ENCODE measurements at places on chromosomes 5 and 9. TPM values are rescaled to one million over a fixed set of nuclear protein-coding genes. Genes with fewer than 3 reads are reported as not detected.

UGT3A2 gene
- 5.2 TPM for total RNA-seq

IL17B gene
- total RNA-seq, result not detected

DNM1 gene
- total RNA-seq, result 119 TPM

TMEM174 gene
- not detected for total RNA-seq

RASEF gene
- total RNA-seq, result 0.24 TPM

TMEFF1 gene
- 9.1 TPM for total RNA-seq

RANBP17 gene
- total RNA-seq, result 3.0 TPM

EXOSC3 gene
- total RNA-seq, result 21.7 TPM

SPATA6L gene
- 0.65 TPM for total RNA-seq

PCDHB8 gene
- 1.2 TPM for total RNA-seq

SLC25A2 gene
- 1.9 TPM for total RNA-seq

SPATA31D4 gene
- total RNA-seq, result not detected

OR1N1 gene
- total RNA-seq, result not detected

PCDHGC5 gene
- 4.7 TPM for total RNA-seq

PCDHB16 gene
- 0.81 TPM for total RNA-seq

GBGT1 gene
- total RNA-seq, result 5.8 TPM

NIM1K gene
- total RNA-seq, result 3.7 TPM

PCDHB7 gene
- total RNA-seq, result 2.1 TPM

GPR107 gene
- 32.3 TPM for total RNA-seq

SLC6A18 gene
- not detected for total RNA-seq

PCDHGA2 gene
- total RNA-seq, result 4.2 TPM

NMUR2 gene
- not detected for total RNA-seq

All from hair follicle dermal papilla cell (primary cell).